ENCODE measurements at places on chromosomes 7 and 10. TPM values are rescaled to one million over a fixed set of nuclear protein-coding genes. Genes with fewer than 3 reads are reported as not detected.

The CALML3 gene
- not detected for total RNA-seq

The C10orf62 gene
- total RNA-seq: 0.46 TPM

The CCL24 gene
- total RNA-seq: not detected

The IFIT5 gene
- total RNA-seq: 22.4 TPM

The RNLS gene
- 6.3 TPM for total RNA-seq

The PRKCQ gene
- 0.38 TPM for total RNA-seq

The LIPF gene
- total RNA-seq: not detected

The FXYD4 gene
- not detected for total RNA-seq

The OPN1SW gene
- not detected for total RNA-seq

The MACC1 gene
- 0.46 TPM for total RNA-seq
